Colonic mucosa (tissue), 4 donors: ENCODE measurements at places on chromosomes 7 and 10.

DNA sequence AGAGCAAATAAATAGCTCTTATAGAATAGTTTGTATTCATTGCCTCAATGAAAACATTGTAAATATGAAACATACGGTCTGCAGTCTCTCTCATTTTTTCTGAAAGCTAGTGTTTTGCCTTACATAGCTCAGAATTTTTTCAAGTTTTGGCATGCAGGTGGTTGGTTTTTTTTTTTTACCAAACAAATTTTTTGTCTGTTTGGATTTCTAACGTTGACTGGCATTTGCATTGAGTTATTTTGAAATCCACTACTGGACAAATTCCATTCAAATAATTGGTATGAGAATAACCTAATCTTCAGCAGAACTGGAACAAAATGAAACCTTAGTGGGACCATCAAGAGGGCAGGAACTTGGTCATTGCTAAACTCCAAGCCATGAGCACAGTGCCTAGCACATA, 107.6 kb upstream of the SAMD8 start:
- DNase-seq, result no peak

GRCh38 chr7:27145165-27145913, 1.9 kb upstream of the HOXA5 start:
- DNase-seq, result peak; percentile 47

- DNase-seq, result no peak
These were observed 16.3 kb downstream of the MBL2 start for GRCh38 chr10:52756295-52756694.

- peak; percentile 45 for DNase-seq
These were observed at the start of gene GTF2I for GRCh38 chr7:74657692-74658177. TSS of gene GTF2I (plus strand) at chr7:74657718. CDS start at chr7:74689129, 31,411 bp downstream.
